ENCODE measurements at places on chromosomes 12 and 14.

- DNase-seq, result no peak
These were observed 11.7 kb downstream of the NAV3 start for GRCh38 chr12:77842430-77842829.

GRCh38 chr12:56224102-56224701 is at the start of gene NABP2:
NABP2 (plus strand) TSS chr12:56224342; CDS start chr12:56224857, 515 bp downstream.
- peak; percentile 99 for DNase-seq

DNA sequence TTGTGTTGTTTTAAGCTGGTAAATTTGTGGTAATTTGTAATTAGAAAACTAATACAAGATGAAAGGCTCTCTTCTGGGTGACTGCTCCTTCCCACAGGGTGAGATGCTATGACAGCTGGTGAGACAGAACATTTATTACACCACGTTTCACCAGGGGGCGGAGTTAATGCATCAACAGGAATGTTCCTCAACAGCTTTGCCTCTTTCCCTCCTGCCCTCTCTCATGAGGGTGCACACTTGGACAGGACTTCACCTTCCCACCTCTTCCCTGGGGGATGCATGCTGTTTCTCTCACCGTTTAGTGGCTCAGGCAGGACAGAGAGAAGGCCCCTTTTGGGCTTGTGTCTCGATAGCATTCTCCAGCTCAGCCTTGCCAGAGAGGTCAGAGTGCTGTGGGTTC is 13.4 kb upstream of the PPP1R1A start:
- no peak for DNase-seq

DNA sequence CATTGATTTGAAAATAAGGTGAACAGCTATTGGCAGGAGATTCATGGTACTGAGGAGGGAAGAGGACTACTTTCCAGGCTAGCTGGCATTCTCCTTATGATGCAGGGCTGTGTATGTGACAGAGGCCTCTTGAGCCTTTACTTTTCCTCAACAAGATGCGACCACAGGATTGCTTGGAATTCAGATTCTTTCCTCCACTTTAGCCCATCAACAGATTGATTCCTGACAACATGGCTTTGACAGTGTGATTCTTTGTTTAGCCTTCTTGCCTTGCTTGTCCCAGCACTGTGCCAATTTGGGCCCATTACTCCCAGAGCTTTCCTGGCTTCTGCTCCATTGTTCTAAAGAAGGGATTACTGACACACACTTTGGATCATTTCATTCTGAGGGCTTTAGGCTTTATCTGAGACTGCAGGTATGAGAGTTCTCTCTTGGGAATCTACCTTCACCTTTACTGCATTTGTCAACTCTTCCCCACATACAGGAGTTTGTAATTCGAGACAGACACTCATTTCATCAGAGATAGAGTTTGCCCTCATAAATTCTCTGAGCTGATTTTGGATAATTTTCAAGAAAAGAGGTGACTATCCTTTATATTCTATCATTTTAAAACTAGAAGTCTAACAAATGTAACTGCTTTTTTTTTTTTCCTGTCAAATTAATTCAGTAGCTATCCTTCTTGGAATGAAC is 206.4 kb upstream of the GZMB start:
- peak; percentile 15 for DNase-seq

DNA sequence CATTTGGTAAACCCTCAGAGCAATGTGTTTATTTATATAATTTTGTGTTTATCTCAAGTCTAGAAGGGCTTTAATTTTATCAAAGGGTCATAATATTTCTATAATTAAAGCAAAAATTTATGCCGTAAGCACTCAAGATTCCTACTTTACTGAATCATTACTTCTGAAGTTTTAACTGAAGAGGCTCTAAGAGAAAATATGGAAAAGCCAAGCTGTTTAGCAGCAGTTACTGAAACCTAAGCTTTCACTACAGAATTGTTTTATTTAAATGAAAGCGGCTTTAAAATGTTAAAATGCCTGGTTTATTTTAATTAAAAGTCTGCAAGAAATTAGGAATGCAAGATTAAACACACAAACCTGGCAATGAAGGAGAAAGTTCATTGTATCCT is 73.9 kb upstream of the BBS10 start:
- no peak for DNase-seq

DNA sequence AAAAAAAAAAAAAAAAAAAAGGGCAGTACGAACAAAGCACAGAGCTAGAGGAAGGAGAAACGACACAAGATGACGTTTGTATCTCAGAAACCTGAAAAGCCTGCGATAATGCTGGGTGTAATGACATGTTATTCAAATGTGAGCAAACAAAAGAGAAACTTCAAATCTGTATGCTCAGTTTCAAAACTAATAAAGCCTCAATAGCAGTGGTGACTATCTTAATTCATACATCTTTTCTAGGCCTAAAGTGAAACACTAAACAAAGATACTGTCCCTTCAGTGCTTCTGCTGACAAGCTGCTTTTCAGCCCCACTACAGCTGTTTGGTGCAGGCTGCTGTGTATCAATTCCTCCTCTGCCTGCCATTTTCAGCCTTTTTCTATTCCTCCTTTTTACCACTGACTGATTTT is 15.8 kb downstream of the ITPR2 start:
- no peak for DNase-seq

- no peak for DNase-seq
These were observed 132.7 kb upstream of the DDHD1 start for GRCh38 chr14:53285821-53286220.

DNA sequence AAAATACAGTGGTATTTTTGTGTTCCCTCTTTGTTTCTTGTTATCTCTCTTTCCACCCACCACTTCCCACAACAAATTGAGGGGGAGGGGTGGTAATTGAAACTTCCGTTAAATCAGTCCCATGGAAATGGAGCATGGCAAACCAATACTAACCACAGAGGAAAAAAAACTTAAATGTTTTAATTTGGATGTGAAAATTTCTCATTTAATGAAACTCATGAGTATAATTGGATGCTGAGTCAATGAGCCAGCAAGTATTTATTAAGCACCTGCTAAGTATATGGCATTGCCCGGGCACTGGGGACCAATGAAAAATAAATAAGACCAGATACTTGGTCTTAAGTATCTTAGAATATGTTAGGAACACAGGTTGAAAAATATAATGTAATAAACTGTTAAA is 147.5 kb downstream of the KCNH5 start:
- DNase-seq, result no peak

- no peak for DNase-seq
These were observed 708 bp downstream of the FNTB start for GRCh38 chr14:64987438-64987767.

DNA sequence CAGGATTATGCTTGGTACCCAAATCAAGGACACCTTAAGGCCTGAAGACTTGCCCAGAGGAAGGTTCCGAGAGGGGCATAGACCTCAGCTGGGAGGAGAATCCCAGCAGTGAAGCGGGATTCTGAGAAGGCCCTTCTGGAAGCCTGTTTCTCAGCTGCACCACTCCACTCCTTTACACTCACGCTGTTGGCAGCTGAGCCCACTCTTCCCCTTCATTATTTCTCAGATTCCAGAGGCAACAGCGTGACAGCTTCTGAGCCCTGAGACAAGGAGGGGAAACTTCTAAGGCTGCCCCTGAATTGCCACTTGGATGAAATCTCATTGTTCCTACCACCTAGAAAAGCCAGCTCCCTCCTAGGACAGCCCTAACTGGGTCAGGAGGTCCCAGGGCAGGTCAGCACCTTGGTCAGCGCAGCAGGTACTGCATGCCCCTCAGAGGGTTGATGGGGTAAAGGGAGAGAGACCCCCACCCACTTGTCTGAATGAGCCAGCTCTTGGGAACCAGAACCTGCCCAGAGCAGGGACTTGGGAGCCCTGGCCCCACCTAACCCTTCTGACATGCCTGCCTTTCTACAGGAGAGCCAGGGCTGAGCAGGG is 53.9 kb downstream of the ISCA2 start:
- DNase-seq, result no peak

DNA sequence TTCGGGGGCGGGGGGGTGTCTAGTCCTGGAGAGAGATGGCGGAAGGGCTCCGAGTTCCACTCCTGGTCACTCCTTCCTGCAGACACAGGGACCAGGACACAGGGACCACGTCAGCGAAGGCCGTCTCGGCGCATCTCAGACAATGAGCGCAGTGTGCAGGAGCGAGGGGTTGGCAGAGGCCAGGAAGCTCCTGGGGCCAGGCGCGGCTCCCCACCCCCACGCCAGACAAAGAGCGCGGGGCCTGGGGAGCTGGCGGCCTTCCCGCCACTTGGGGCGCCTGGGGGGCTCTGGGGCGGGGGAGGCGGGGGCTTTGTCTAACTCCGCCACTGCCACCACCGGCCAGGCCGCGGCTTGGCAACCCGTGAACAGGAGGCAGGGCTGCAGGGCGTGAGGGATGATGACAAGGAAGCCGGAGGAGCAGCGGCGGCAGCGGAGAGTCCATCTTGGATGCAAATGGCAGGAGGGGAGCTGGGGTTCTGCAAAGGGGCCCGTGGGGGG is 2.2 kb downstream of the CDK2AP1 start:
- DNase-seq, result no peak

GRCh38 chr12:132818562-132818961 is 10.1 kb downstream of the GOLGA3 start:
- DNase-seq, result no peak

DNA sequence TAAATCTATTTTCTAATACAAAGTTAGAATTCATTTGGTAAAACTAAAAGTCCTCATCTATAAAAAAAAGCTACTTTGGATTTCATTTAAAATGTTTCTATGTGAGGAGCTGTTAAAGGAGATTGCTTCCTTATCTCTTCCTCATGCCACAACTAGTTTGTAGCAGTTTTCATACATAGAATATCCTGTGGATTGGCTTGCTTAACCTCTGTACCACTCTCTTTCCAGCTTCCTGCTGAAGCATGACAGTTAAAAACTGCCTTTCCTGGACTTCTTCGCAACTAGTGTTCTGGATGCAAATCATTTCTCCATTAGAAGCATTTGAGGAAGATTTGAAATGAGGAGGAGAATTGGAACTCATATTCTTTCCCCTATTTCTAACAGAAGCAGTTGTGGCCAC is 49.6 kb downstream of the ST8SIA1 start:
- no peak for DNase-seq

DNA sequence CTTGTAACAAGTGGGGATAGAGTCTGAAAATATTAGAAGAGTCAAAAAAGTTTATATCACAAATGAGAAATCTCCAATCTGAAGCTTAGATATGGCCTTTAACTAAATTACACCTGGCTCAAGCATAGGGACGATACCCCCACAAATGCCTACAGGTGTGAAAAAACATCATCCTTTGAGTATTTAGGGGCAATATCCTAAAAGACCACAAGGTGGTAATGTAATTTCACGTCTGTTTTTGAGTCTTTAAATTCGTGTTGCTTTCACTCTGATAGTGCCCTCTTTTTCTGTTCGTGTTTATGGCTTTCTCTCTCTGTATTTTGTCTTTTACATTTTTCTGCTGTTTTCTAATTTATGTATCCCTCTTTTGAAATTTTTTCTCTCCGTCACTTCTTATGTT is 84.3 kb downstream of the ETNK1 start:
- DNase-seq, result peak; percentile 45

DNA sequence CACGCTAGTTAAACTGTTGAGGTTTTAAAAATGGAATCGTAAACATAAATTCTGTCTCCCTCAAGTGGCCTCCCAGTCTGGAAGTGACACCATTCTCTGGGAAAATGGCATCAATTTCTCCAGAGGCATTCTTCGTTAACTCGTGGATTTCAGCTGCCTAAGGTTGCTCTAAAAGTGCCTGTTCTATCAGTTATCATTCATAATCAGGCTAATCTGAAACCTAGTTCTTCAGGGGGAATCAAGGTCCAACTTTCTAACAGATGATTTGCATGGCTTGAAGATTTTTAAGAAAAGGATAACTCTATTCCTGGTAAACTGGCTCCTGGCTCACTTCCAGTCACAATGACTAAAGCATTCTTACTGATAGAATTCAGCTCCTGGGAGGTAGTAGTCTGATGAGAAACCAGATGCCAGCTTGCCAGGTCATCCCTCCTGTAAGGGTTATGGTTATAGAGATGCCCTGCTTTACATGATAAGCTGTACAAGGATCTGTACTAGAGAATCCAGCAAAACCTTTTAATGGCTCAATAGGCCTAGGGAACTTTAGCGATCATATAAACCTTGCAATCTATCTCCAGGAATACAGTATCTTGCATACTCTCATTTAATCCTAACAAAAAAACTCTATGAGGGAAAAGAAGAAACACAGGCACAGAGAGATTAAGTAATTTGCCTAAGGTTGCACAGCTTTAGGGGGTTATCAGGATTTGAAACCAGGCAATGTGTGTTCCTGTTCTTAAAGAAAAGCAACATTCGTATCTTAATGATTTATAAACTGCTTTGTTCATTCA is 1.5 kb downstream of the L3HYPDH start:
- peak; percentile 74 for DNase-seq

- no peak for DNase-seq
These were observed 107.2 kb downstream of the SCAF11 start for GRCh38 chr12:45883187-45883586.

DNA sequence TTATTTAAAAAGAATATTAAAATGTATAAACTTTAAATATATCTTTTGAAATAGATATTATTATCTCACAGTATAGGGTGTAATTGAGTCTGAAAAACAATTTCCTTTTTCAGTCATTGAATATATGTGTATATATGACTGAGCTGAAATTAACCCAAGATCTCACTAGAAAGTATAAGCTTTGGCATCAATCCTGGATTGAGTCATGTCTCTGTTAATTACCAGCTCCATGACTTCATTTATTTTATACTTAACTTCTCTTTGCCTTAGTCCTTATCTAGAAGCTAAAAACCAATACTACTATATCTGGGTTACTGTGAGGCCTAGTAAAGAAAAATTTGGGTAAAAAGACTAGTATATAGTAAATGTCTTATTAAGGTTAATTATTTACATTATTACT is 1020.3 kb downstream of the LRFN5 start:
- no peak for DNase-seq

GRCh38 chr12:54983536-54984101 is 943 bp downstream of the TESPA1 start:
- no peak for DNase-seq

GRCh38 chr14:89129570-89129969 is 287.5 kb downstream of the FOXN3 start:
- no peak for DNase-seq

DNA sequence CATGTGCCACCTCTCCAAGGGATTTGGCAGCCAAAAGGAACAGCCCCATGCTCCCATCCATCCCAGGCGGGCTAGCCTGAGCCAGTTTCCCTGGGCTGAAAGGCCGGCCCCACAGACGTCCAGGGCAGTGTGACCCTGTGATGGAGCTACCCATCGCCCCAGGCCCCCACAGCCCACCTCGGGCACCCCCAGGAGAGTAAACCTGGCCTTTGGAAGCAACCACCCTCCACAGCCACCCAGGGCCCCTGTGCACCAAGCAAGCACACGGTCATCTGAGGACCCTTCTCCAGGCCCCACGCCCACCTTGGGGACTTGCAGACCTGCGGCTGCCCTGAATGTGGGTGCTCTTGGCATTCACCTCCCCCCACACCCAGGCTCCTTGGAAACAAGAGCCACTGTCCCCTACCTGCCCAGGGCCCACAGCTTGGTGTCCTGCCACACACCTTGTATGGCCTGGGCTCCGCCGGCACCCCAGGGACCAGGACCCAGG is 8.4 kb downstream of the AHNAK2 start:
- DNase-seq, result no peak

- no peak for DNase-seq
These were observed at the start of gene SLCO1C1 for GRCh38 chr12:20695232-20695631. SLCO1C1 (plus strand) TSS chr12:20695332; CDS start chr12:20699577, 4,245 bp downstream.

- no peak for DNase-seq
These were observed 9.5 kb downstream of the HSP90AA1 start for GRCh38 chr14:102077382-102077709.

- no peak for DNase-seq
These were observed 45.3 kb downstream of the SETD3 start for GRCh38 chr14:99435327-99435726.
